Activated CD8-positive, alpha-beta T cell treated with anti-CD3 and anti-CD28 coated beads, Interleukin-2, amount 10 ng/mL, durations not matched to agents 7 days and 5 days (primary cell): ENCODE measurements at places on chromosomes 1 and 21.

GRCh38 chr1:230857077-230857476 lies 11.2 kb downstream of the C1orf198 start:
- H3K4me1 ChIP-seq, result no peaks in the 10 kb centered on the region
- H3K36me3 ChIP-seq, result no peaks in the 10 kb centered on the region
- no peak for DNase-seq
- no peaks in the 10 kb centered on the region for H3K27me3 ChIP-seq
- no peak overlapping the region for H3K27ac ChIP-seq
- H3K4me3 ChIP-seq, result no peak overlapping the region

- DNase-seq, result no peak
- H3K36me3 ChIP-seq, result peaks cover 32% of the 10 kb centered on the region
- H3K27ac ChIP-seq, result no peak overlapping the region
- peaks cover 46% of the 10 kb centered on the region for H3K4me1 ChIP-seq
- no peak overlapping the region for H3K4me3 ChIP-seq
Measured at GRCh38 chr21:37452227-37452626, 85.7 kb downstream of the DYRK1A start.

DNA sequence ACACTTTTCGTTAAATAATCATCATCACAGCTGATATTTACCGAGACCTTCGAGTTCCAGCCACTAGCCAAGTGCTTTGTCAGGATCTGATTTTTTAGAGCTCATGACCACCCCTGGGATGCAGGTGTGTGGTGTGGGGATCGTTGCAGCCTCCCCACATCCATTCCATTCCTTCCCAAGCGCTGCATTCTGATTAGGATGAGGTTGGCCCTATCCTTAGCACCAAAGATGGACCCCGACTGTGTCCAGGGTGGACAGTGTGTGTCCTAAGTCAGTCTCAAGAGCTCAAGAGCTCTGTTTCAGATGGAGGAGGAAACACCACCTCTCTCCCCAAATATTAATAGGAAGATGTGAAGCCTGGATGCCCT lies 74.1 kb downstream of the PSMG1 start:
- no peak for DNase-seq
- no peak overlapping the region for H3K4me3 ChIP-seq
- H3K27me3 ChIP-seq, result peaks cover 3% of the 10 kb centered on the region
- H3K36me3 ChIP-seq, result no peaks in the 10 kb centered on the region
- no peak overlapping the region for H3K27ac ChIP-seq

DNA sequence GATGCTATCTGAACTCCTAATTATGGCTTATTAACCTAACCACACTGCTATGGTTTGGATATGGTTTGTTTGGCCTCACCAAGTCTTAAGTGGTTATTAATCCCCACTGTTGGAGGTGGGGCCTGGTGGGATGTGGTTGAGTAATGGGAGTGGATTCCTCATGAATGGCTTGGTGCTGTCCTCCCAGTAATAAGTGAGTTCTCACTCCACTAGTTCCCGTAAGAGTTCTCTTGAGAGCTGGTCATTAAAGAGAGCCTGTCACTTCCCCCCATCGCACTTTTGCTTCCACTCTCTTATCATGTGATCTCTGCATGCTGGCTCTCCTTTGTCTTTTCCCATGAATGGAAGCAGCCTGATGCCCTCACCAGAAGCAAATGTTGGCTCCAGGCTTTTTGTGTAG lies 328.8 kb downstream of the PLA2G4A start:
- H3K27ac ChIP-seq, result no peak overlapping the region
- no peak for DNase-seq
- no peak overlapping the region for H3K4me3 ChIP-seq
- no peaks in the 10 kb centered on the region for H3K36me3 ChIP-seq
- peaks cover 3% of the 10 kb centered on the region for H3K4me1 ChIP-seq

DNA sequence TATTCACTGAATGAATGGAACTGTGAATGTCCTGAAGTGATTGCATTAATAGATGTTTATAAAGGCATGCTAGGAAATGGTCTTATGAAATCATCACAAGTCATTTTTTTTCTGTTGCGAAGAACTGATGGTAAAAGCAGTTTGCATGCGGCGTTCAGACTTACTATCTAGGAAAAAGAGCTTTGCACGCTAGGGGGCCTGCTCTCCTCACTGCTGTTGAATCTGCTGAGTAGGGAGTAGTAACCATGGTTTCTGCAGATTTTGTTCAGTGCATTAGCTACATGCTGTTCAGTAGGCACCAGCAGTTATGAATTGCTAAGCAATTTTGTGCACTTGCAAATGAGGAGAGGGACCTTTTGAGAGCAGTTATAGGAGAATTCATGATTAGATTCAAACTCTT lies 57.9 kb downstream of the CENPF start:
- H3K27me3 ChIP-seq, result no peaks in the 10 kb centered on the region
- no peaks in the 10 kb centered on the region for H3K4me1 ChIP-seq
- H3K27ac ChIP-seq, result no peak overlapping the region
- DNase-seq, result no peak
- no peak overlapping the region for H3K4me3 ChIP-seq

DNA sequence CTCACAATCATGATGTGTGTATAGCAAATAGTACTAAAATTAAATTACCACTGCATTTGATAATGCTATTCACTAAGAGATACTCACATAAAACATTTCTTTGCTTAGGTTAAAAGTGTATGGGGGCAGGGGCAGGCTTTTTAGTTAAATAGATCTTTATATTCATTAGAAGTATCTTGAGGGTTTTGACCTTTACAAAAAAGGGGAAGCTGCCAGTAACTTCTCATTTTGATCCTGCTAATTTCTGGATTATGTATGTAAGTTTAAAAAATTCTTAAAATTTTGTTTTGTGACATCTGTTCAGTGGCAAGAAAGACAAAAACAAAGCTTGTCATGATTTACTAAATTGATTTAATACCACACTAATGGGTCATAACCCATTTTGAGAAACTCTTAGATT lies 45.8 kb upstream of the S1PR1 start:
- H3K27ac ChIP-seq, result no peak overlapping the region
- no peaks in the 10 kb centered on the region for H3K27me3 ChIP-seq
- no peak overlapping the region for H3K4me3 ChIP-seq
- peaks cover 21% of the 10 kb centered on the region for H3K4me1 ChIP-seq
- no peak for DNase-seq
